ENCODE measurements at places on chromosomes 6 and 20.

DNA sequence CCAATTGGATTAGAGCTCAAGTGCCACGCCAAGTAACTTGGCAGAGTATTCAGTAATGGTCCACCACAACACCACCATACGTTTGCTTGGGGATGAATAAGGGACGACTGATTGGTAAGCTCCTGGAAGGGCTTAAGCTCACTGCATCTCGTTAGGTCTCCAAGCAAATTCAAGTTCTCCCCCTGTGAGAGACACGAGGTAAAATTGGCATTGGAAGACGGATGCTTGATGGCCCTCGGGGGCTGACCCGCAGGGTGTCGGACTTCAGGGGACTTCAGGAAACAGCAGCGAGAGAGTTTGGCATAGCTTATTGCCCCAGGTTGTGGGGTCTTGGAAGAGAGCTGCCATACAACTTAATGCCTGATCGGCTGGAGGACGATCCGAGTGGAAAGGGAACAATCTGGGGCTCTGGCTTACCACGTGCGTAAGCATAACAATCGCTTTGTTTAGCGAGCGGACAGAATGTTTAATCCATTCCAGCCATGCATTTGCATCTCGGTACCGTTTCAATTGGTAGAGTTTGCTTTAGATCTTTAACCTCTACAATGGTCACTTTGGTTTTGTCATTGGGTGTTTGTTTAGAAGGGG, 4.8 kb upstream of the ZNFX1 start:
- DNase-seq, result no peak

DNA sequence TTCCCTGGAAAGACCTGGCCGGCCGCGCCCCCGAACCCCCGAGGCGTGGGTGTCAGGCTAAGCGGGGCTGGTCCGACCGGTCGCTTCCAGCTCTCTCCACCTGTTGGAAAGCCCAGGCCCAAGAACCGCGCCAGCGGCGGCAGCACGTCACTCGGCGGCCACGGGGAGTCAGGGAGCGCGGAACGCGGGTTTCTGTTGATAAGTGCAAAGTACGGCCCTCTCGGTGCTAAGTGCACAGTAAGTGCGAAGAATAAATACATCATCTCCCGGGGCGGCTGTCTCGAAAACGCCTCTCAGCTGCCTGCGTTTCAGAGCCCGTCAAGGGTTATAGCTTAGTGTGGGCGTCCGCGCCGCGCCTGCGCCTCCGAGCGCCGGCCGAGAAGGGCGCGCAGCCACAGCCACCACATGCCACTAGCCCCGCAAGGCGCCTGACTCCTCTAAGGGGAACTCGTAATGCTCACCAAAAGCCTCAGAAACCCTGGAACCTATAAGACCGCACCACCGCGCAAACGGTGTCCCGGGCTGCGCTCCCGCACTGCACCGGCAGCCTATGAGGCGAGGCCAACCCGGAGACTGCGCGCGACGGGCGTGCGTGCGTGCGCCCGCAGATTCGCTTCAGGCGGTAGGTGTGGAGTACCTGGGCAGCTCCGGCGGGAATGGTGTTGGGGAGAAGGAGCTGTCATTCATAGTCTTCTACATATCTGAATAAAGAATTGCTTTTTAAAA, 9.2 kb upstream of the TBX18 start:
- no peak for DNase-seq

- DNase-seq, result no peak
Measured at GRCh38 chr6:86937219-86938079, at the start of gene HTR1E. Gene HTR1E (plus strand): TSS chr6:86937528. CDS start chr6:87015335, 77,807 bp downstream.

GRCh38 chr6:29757282-29757681, 34.0 kb downstream of the HLA-F start:
- no peak for DNase-seq

- no peak for DNase-seq
Measured at GRCh38 chr6:112939563-112939962, 592.4 kb downstream of the RFPL4B start.

- no peak for DNase-seq
Measured at GRCh38 chr6:87105823-87106222, 10.9 kb upstream of the CGA start.

GRCh38 chr6:159267165-159267564, 98.0 kb downstream of the FNDC1 start:
- DNase-seq, result no peak

DNA sequence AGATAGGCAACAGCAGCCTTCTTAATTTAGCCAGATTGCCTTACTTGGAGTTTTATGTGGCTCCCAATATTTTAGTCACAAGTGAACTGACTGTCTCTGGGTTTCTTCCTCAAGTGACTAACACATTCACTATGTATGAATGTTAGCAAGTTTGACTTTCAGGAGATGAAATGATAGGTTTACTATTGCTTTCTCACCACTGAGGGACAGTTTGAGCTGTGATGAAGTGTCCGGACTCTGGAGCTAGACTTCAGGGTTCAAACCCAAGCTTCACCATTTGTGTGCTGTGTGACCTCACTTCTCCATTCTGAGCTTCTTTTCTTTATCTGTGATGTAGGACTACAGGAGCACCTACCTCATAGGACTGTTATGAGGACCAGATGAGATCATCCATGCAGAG, 8.2 kb downstream of the DHX35 start:
- DNase-seq, result no peak

GRCh38 chr6:140627002-140627401, 1252.6 kb upstream of the CITED2 start:
- DNase-seq, result no peak

DNA sequence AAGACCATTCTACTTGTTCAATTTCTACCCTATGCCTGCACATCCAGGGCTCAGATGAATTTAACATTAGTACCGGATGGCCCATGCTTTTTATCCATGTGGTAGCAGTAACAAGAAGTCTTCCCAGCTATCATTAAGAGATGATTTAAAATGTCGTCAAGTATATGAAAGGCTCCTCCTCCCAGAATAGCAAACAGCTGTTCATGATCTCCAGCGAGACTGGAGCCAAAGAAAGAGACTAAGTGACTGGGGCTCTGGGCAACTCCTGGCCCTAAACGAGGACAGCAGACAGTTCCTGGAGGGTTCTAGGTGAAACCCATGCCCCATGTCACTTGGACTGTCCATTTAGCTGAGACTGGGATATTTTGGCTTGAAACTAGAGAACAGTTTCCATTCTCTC, 160.8 kb downstream of the CDC5L start:
- no peak for DNase-seq

DNA sequence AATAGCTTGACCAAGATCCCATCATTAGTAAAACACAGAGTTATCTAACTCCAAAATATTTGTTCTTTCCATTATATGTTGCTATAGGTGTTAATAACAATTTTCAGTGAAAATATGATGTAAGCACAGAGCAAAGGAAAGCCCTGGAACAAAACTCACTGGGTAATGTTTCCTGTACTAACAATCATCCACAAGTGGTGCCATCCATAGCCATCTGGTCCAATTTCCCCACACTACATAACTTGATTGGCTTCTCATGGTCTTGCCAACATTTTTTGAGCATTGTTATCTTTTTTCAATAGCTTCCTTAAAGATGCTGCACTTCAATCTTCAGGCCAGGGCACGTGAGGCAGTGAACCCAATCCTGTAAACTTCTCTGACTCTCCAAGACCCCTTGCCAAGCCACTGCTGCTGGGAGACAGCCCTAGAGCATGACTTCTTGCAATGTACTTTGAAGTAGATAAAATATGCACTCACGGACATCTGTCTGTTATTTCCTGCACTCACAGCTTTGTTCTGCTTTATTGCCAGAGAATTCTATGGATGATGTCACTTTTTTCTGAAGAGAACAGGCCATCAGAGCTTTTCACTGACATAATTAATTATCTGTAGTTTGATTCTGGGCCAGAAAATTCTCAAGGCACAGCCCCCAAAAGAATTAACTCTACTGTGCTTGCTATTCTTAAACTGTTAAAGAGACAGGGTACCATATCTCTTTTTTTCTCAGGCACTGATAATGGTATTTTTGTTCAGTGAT, 97.5 kb upstream of the TMEM30A start:
- no peak for DNase-seq

- no peak for DNase-seq
Measured at GRCh38 chr20:58969439-58969838, 11.6 kb upstream of the NELFCD start.

DNA sequence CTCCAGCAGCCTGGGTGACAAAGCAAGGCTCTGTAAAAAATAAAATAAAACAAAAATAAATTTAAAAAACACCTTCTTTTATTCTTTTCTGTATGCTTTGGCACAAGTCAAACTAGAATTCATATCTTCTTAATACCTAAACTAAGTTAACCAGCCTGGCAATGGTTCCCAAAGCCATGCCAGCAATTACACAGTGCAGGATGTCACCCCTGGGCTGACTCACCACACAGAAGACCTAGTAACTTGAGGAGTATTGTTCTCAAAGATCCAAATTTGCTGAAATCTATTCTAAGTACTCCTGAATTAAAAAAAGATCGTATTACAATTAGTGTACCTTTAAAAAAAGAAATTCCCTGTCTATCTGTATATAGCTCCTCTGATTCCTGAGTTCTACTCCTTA, 162.7 kb upstream of the SGK1 start:
- no peak for DNase-seq

- no peak for DNase-seq
Measured at GRCh38 chr6:26284537-26285142, 80.4 kb upstream of the BTN3A2 start.

GRCh38 chr6:112188906-112189305, 65.5 kb downstream of the LAMA4 start:
- DNase-seq, result no peak

DNA sequence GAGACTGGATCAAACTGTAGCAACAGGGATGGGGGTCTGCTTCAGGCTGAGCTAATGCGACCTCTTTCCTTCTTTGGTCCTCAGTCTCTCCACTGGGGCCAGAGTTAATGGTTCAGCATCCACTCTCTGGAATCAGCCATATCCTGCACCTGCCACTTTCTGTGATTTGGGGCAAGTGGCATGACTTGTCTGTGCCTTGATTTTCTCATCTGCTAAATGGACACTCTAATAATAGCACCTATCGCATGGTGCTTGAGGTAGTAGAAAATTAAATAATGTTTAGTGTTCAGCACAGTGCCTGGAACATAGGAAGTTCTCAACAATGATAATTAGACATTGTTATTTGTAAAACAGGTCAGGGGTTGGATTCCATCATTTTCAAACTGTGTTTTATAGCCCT, 6.3 kb downstream of the XKR7 start:
- DNase-seq, result no peak

DNA sequence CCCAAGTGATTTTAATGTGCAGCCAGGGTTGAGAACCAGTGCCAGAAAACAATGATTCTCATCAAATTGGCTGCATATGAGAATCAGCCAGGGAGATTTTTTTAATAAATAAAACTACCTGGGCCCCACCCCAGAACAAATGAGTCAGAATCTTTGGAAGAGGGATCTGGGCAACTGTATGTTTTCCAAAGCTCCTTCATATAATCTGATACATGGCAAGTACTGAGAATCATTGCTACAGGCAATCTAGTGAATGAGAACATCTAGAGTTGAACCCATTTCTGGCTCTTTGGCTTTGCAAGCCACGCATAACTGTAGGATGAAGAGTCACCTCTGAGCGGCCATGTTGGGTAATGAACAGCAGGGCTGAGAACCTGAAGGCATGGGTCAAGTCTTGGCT, 26.1 kb upstream of the DSP start:
- DNase-seq, result no peak

- DNase-seq, result no peak
Measured at GRCh38 chr6:38876475-38876874, 161.4 kb downstream of the DNAH8 start.

GRCh38 chr6:38459291-38459690, 180.4 kb downstream of the BTBD9 start:
- no peak for DNase-seq

GRCh38 chr6:1257778-1258177, 54.1 kb upstream of the FOXQ1 start:
- DNase-seq, result no peak

GRCh38 chr6:113893866-113894265, 36.7 kb downstream of the MARCKS start:
- DNase-seq, result no peak

DNA sequence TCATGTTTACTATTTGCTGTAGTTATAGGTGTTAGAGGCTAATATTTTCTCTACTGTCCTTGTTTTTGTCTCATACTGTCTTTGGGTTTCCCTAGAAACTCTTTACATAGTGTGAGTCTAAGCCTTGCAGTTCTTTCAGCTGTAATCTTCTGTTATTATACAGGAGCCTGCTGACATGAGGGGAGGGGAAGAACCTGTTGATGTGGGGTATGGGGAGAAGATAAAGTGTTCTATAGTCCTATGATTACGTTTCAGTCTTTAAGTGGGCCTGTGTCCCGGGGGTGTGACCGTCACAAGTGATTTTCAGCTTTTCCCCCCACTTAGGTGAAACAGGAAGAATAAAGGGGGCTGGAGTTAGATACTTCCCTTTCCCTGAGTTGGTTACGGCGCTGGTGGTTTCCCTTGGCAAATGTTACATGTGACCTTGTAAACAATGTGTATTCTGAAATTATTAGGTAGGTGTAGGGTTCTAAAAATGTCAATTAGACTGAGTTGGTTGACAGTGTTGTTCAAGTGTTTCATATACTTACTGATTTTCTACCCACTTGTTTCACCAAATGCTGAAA, 41.3 kb downstream of the REV3L start:
- no peak for DNase-seq

DNA sequence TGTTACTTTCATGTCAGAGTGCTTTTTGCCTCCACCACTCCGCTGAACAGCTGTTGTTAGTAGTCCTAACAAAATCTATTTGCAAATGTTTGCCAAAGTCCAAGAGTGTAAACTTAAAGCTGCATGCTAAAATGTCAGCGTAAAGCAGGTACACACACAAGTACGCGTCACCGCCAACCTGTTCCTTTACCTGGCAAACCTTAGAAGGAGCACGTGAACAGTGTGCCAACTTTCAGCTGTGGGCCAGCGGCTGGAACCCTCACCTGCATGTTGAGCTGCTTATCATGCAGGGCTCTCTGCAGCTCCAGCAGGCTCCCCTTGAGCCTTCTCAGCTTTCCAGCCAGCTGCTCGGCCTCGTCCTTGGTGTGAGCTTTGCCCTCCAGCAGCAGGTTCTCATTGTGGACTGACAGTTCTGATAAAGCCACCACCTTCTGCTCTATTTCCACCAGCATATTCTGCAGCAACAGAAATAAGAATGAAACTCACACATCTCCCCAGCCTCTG, 359.3 kb downstream of the SYNE1 start:
- DNase-seq, result no peak

GRCh38 chr6:70221025-70221714, 81.7 kb downstream of the COL9A1 start:
- DNase-seq, result no peak

DNA sequence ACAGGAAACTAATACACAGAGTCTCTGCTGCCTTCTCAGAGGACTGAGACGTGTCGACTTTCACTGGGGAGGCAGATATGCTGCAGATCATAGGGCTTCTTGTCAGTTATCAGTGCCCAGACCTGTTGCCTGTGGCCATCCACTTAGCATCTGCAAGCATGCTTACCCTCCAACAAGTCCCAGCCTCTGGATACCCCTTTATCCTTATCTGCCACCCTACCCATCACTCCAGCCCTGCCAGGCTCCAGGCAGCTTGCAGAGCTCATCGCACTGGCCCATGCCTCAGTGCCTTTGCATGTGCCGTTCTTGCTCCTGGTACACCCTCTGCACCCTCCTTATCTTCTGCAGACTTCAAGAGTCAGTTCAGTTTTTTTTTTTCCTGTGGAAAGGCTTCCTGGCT, 119.2 kb downstream of the TOX2 start:
- no peak for DNase-seq
